T-helper 17 cell (primary cell): ENCODE measurements at places on chromosomes 7 and 10. TPM values are rescaled to one million over a fixed set of nuclear protein-coding genes. Genes with fewer than 3 reads are reported as not detected.

The GPR146 gene
- 22.2 TPM for total RNA-seq

The KCND2 gene
- total RNA-seq = not detected

The FAM131B gene
- 0.42 TPM for total RNA-seq

The NODAL gene
- total RNA-seq = not detected

The ADRA2A gene
- total RNA-seq = not detected
